ENCODE measurements at places on chromosomes 1 and 21.
A peak's percentile ranks its signal among the peaks of the same experiment; 100 is the strongest.

DNA sequence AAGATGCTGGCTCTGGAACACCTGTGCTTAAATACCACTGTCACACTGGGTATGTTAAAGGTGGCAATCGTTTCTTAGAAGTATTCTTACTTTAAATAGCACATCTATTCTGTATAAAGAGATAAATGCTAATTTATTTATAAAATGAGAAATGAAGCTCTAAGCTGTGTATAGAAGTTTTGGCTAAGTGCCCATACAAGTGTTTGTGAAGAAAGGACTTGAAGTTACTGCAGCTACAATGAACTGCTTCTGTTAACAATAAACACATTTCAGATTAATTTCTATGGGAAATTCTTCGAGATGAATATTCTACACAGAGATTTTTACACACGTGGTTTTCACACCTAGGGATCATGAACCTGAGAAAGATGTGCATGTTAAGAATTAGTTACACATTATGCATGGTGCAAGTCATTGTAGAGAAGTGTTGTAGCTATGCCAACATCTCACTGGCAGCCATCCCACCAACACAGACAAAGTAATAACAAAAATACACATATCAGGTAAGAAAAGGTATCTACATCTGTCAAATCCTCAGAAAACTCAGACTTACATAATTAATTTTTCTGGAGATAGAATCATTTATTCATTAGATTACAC lies 16.2 kb downstream of the COL24A1 start:
- DNase-seq, result no peak

GRCh38 chr1:180530501-180530900 lies 28.1 kb upstream of the ACBD6 start:
- peak; percentile 14 for DNase-seq

- no peak for DNase-seq
Observed at GRCh38 chr1:36253161-36253862, 29.1 kb downstream of the THRAP3 start.

GRCh38 chr1:86419277-86419903 lies 4.6 kb upstream of the CLCA2 start:
- DNase-seq, result no peak

DNA sequence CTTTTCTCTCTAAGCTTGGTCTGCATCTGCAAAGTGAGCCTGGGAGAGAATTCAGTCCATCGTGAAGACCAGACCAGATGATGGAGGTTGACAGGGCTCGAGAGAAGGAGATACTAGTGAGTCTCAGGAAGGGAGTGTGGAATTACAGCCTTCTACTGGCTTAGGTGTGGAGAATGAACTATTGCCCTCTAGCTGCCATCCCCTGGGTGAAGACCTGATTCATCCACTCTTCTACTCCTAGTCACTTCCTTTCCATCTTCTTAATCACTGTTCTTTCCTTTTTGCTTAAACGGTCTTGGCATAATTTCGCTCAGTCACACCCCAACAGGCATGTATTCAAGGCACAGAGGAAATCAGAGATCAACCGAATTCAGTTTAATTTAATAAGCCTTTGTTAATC lies 34.0 kb upstream of the HSD17B7 start:
- DNase-seq, result no peak

DNA sequence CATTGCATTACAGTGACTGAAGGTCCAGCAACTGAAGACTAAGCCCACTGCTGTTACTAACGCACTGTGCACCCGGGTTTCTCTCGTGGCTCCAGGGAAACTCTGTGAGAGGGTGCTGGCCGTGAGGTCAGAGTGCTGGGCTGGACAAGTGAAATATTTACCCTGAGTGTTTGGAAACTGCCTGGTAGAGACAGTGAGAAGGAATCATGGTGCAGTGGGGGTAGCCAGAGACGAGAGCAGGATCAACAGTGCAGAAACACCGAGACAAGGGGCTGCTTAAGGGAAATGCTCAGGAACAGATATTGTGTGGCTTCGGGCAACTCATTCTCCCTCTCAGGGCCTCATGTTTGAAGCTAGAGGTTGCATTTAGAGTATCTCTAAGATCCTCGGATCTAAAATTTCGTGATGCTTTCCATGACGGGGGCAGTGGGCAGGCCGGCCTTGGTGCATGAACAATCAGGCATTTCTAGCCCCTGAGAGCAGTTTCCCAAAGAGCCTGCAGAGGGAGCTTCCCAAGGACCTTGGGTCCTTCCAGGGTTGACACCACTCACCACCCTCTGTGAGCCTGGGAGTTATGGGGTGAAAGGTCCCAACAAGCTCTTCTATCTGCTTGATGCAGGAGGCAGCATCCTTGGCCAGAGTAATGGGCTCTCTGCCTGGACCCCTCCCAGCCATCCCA lies 9.7 kb downstream of the CD2 start:
- DNase-seq, result no peak

- DNase-seq, result no peak
Observed at GRCh38 chr1:168328731-168329364, 48.2 kb downstream of the TBX19 start.
